Omental fat pad (tissue), 4 donors: ENCODE measurements at places on chromosomes 12 and 14.

GRCh38 chr14:96037891-96038557, 1.1 kb upstream of the C14orf132 start:
- DNase-seq, result no peak

- DNase-seq, result no peak
Observed at GRCh38 chr12:55659486-55660385, 23.0 kb downstream of the OR10P1 start.

DNA sequence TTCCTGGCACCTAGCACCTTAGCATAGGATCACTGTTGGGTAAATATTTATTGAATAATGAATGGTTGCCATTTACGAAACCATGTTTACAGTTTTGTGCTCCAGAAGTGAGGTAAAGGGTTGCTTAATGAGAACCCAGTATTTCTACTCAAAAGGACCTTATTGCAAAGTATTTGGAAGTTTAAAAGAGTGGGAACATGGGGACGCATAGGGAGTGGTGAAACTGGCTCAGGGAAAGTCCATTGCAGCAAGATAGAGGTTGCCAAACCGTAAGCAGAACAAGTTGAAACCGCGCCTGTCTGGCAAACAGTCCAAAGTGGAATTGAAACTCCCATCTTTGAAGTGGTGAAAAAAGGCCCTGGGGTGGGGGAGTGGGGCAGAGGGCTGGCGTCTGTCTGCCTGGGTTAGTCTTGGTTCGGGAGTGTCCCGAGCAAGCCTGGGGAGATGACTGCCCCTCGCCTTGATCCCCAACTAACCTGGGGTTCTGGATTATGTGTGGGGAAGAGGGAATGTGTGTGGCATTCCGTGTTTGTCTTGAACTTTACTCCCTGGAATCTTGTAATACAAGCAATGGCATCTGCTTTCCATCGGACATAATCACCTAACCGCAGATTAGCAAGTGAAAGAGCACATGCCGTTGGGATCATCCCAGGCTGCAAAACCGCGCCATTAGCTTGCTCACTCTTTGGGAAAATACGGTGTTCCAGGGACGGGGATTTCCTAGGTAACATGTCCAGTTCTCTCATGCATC, 7.2 kb downstream of the ALDH2 start:
- DNase-seq, result no peak

- DNase-seq, result no peak
Observed at GRCh38 chr12:64088431-64089349, 133.4 kb downstream of the KICS2 start.

DNA sequence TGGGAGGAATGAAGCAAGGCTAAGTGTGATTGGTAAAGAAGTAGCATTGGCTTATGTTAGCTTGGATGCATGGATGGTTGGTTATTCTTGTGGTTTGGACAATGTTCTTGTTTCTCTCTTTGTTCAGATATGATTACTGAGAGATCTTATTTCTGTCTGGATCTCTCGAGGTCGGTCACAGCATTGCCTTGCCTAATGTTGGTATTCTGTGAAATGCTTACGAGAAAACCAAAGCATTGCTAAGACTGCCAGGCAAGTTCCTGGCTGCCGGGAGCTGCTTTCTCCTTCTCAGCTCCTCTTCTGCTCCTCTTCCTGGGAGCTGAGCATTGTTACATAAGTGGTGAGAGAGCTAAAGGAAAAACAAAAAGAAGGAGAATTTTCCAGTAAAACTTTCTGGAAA, 7.4 kb upstream of the RND1 start:
- no peak for DNase-seq

DNA sequence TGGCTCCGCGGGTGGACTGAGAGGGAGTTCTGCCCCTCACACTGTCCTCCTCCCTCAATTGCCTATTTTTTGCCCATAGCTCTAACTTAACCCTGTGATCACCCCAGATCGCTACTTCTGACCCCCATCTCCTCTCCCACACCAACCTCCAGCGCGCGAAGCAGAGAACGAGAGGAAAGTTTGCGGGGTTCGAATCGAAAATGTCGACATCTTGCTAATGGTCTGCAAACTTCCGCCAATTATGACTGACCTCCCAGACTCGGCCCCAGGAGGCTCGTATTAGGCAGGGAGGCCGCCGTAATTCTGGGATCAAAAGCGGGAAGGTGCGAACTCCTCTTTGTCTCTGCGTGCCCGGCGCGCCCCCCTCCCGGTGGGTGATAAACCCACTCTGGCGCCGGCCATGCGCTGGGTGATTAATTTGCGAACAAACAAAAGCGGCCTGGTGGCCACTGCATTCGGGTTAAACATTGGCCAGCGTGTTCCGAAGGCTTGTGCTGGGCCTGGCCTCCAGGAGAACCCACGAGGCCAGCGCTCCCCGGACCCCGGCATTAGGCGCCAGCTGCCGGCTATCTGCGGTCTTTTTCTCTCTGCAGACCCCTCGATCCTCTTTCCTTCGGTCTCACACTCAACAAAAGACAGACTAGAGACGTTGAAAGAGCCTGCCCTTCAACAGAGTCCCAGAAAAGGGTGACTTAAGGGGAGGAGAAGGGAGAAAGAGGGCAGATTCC, 3.0 kb upstream of the TBX3 start:
- DNase-seq, result no peak

DNA sequence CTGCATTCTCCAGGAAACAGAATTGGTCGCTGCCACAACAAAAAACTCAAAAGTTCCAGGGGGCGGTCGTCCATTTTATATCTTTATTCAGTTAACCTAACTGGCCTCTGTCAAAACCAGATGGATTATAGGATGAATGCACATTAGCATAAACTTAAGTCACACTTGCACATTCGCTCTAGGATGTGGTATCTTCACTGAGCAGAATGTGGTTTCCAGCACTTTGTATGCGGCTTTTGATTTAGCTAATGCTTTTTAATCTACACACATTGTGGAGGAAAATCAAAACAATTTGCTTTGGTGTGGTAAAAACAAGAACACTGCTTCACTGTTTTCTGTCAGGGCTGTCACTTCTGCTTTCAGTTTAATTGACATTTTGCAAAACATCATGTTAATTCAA, 4.5 kb downstream of the TAS2R50 start:
- DNase-seq, result no peak

GRCh38 chr14:54202288-54202687, 194.5 kb upstream of the CDKN3 start:
- no peak for DNase-seq

GRCh38 chr12:100497105-100497795, 23.6 kb downstream of the NR1H4 start:
- DNase-seq, result no peak

- no peak for DNase-seq
Observed at GRCh38 chr12:82383930-82384552, 25.7 kb downstream of the METTL25 start.

DNA sequence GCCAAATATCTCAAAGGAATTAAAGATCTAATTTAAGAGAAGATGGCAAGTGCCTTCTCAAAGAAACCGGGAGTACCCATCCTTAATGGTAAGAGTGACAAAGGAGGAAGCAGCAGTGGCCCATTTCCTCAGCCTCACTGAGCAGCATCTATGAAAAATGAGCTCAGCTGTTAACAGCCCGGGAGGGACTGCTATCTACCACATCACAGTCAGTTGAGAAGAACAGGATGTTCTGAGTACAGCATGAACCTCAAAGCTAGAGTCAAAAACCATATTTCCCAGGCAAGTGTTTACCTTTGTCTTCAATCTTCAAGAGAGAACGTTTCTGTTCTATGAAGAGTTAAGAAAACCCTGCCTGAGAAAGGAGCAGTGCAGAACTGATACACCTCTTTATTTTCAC, 115.0 kb downstream of the BTG1 start:
- no peak for DNase-seq

- no peak for DNase-seq
Observed at GRCh38 chr12:120242971-120243699, 22.4 kb downstream of the PXN start.

DNA sequence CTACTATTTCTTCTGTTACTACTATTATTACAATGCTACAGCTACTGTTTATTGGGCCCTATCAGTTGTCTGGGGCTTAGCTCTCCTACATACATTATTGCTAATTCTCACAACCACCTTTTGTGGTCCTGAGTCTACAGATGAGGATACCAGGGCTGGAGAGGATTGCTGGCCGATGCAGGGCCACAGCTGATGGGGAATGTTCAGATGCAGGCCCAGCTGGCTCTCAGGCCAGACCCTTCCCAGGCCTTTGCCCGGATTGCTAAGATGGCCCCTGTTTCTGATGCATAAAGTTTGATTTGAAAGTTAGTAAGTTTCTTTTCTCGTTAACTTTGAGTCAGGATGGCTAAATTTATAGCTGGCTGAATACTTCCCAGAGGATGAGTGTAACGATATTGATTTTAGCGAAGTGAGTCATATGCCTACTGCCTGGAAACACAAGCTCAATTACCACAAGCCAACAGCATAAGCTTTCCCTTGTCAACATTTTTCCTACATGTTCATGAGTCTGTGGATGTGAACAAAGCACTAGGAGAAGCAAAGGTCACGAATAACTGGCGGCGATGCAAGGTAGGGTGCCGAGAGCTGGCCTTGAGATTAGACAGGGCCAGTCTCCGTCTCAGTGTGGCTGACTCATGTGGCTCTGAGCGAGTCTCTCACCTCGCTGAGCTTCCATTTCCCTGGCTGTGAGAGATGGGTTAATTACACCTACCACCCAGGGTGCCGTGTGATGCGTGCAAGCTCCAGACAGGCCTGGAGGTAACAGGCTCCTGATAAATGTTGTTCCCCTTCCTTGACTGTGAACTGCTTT, 111.0 kb downstream of the BEGAIN start:
- no peak for DNase-seq

DNA sequence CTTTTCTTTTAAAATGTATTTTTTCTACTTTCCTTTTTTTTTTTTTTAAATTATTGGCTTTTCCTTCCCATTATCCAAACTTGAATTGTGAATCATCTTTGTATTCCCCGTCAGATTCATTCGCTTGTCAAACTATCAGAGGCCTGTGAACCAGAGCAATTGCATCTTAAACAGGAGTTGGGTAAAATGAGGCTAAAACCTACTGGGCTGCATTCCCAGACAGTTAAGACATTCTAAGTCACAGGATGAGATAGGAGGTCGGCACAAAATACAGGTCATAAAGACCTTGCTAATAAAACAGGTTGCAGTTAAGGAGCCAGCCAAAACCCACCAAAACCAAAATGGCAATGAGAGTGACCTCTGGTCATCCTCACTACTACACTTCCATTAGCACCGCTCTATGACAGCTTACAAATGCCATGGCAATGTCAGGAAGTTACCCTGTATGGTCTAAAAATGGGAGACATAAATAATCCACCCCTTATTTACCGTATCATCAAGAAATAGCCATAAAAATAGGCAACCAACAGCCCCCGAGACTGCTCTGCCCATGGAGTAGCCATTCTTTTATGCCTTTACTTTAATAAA, 19.9 kb downstream of the FUT8 start:
- DNase-seq, result no peak

DNA sequence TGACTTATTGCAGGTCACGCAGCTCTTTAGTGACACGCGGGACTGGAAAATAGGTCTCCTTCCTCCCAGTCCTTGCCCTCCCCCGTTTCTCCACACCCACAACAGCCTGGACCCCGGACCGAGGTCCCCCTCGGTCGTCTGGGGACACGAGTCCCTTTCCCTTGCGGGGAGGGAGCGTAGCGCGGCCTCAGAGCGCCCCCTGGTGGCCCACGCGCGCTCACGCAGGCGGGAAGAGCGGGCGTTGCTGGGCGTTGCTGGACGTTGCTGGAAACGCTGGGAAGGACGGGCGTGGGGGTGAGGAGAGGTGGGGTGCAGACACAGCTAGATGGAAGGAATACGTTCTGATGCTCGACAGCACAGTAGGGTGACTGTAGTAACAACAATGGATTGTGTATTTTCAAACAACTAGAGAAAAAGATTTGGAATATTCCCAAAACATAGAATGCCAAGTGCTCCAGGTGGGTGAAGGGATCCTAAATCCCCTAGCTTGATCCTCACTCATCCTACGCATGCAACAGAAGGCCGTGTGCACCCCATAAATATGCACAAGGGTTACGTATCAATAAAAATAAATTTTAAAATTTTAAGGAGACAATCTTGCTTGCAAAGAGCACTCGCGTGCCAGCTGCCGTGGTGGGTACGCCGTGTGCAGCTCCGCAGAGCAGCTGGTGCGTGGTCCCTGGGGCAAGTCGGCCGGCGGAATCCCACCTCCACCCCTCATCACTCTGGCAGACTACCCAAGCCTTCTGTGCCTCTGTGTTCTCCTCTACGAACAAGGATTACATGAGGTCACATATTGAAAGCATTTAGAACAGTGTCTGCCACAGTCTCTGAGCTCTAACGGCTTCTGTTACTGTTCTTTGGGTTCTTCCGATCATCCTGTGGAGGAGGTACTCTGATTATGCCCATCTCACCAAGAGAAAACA, 87.4 kb downstream of the B4GALNT3 start:
- no peak for DNase-seq

- no peak for DNase-seq
Observed at GRCh38 chr12:115426732-115427131, 742.8 kb upstream of the TBX3 start.

GRCh38 chr12:102167821-102168604, 29.6 kb downstream of the PMCH start:
- DNase-seq, result no peak

DNA sequence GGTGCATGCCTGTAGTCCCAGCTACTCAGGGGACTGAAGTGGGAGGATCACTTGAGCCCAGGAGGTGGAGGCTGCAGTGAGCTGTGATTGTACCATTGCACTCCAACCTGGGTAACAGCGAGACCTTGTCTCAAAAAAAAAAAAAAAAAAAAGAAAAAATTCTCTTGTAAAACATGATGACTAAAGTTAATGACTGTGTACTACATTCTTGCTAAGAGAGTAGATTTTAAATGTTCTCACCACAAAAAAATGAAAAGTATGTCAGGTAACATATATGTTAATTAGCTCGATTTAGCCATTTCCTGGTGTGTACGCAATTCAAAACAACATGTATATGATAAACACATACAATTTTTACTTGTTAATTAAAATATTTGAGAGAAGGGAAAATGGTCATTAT, 480.7 kb upstream of the RGS6 start:
- DNase-seq, result no peak

DNA sequence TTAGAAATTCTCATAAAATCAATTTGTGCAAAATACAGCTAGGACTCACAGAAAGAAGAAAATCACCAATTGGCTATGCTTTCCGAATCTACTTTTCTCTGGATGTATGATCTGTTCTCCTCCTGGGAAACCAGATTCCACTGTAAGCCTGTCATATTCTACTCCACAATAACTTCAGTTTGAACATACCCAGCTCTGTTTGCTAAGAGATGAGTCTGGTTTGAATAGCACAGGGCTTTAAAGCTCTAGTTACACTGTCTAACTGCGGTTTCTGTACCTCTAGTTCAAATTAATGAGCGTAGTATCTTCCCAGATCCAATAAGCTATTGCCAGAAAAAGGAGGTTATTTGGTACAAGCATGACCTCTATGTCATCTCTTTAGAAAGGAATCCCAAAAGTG, 270.1 kb downstream of the DAD1 start:
- DNase-seq, result no peak

- no peak for DNase-seq
Observed at GRCh38 chr12:127355061-127355841, 911.7 kb upstream of the TMEM132C start.
